GM23248 (cell line): ENCODE measurements at places on chromosomes 7 and 10.
A peak's percentile ranks its signal among the peaks of the same experiment; 100 is the strongest.

DNA sequence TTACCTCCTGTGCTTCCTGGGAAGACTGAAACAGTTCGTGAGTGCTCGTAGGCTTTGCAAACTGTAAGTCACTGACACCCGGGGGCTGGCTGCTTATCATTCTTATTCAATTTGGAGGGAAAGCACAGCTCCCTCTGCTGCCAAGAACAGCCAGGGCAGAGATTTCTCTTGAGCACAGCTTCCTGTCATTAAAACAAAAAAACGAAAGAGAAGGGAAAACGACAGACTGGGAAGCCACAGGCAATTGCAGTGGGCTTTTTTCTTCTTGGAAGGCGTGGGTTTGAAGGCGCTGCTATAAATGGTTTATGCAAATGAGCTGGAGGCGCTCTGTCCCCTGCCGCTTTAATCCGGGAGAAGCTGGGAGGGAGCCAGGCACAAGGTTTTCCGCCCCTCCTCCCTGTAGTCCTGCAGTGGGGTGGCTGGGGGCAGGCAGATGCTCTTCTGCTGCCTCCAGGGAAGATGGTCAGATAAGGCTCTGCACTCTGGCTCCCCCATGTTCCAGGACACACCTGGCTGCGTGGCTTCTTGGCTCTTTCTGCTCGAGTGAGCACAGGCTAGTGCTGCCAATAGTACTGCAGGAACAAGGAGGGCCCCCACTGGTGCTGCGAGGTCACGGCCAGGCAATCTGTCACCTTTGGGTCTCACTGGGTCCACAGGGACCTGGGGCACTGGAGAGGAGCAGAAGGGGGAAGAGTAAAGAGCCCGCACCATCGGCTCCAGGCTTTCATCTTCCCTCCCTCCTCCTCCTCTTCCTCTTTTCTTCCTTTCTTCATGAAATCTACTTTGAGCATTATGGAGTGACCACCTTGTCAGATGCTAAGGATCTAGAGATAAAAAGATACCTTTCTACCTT lies 49.5 kb downstream of the NEURL1 start:
- DNase-seq, result peak; percentile 59

DNA sequence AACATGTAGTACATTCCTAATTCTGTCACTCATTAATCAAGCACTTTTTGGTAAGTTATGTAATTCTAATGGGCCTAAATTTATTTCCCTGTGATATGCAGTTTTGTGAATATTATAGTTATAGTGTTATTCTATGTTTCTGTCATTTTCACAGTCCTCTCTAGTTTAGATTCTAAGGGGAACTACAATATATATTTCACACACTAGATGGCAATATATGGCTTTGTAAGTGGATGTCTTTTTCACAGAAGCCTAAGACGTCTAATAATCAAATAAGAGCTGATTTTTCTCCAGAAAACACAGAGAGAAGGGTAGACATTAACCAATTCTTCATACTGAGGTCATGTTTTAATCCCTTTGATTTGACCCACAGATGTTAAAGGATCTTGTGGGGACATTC lies 18.0 kb downstream of the RNLS start:
- peak; percentile 62 for DNase-seq

DNA sequence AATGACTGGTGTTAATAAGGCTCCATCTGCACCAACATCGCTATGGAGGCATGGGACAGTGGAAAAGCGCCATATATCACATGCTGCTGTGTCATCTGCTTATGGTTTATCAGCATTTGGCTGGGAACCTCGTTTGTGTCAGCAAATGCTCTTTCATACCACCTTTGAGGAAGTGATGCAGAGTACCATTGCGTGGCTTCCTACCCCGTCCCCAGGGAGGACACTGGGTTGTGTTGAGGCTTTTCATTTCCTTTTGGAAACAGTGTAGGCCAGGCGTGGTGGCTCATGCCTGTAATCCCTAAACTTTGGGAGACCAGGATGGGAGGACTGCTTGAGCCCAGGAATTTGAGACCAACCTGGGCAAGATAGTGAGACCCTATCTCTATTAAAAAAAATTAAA lies 6.8 kb downstream of the TACR2 start:
- DNase-seq, result peak; percentile 39

- no peak for DNase-seq
Observed at GRCh38 chr7:82382276-82382675, 61.3 kb downstream of the CACNA2D1 start.

- DNase-seq, result no peak
Observed at GRCh38 chr7:140667476-140667875, 5.3 kb upstream of the ADCK2 start.

- DNase-seq, result no peak
Observed at GRCh38 chr7:134910968-134911367, 75.3 kb upstream of the AGBL3 start.

DNA sequence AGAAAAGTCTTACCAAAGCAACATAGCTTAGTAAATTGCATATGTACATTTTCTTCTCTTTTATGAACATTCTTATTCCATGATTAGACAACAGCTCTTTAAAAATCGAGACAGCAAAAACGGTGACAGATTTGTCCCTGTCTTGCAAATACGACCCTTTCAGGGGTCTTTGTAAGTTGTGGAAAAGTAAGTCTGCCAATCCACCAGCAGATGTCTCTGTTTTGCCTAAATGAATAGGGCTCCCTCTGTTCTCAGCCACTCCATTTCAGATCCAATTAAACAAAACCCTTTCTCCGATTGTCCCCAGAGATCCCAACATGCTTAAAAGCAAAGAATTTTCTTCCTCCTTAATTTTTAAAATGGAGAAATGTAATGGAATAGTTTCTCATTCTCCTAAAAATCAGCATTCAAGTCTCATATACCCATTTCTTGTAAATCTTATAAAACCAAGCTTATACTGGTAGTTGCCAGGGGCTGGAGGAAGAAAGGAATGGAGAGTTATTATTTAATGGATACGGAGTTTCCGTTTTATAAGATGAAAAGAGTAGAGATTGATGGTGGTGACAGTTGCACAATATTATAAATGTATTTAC lies 61.0 kb upstream of the NFE2L3 start:
- DNase-seq, result peak; percentile 73

- DNase-seq, result no peak
Observed at GRCh38 chr7:80387634-80388193, 124.2 kb downstream of the GNAT3 start.

DNA sequence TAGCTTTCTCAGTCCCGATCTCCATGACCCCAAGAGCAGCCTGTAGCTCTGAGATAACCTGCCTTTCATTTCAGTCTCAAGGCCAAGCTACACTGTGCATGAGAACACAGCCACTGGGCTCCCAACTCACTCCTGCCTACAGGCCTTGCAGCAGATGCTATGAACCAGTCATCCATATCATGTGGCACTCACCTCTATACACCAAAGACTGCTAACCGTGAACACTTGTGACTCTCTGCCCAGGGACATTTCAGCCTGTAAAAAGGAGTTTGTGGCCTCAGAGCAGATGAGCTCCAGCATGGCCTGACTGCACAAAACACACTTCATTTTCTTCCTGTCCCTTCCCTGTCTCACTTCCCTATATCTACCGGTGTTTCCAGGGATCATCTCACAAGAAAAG lies 56.9 kb upstream of the NPY start:
- no peak for DNase-seq

GRCh38 chr7:17608114-17608833 lies 309.8 kb downstream of the AHR start:
- DNase-seq, result peak; percentile 66

GRCh38 chr7:25775999-25776743 lies 375.8 kb upstream of the NFE2L3 start:
- no peak for DNase-seq

DNA sequence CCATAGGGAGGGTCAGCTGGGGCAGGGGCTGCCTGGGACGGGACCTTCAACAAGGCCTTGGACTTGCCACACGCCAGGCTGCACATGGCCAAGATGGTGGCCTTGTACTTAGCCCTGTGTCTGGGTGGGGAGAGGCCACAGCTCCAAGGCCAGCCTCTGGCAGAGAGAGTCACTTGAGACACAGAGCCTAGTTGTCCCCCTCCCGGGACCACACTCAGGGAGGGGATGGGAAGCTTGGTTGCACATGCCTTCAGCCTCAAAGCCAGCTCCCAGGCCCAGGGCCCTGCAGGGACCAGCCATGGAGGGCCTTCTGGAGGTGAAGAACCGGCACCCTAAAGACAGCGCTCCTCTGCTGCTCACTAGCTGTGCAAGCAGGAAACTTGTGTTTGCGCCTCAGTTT lies 16.7 kb downstream of the MMRN2 start:
- DNase-seq, result no peak

DNA sequence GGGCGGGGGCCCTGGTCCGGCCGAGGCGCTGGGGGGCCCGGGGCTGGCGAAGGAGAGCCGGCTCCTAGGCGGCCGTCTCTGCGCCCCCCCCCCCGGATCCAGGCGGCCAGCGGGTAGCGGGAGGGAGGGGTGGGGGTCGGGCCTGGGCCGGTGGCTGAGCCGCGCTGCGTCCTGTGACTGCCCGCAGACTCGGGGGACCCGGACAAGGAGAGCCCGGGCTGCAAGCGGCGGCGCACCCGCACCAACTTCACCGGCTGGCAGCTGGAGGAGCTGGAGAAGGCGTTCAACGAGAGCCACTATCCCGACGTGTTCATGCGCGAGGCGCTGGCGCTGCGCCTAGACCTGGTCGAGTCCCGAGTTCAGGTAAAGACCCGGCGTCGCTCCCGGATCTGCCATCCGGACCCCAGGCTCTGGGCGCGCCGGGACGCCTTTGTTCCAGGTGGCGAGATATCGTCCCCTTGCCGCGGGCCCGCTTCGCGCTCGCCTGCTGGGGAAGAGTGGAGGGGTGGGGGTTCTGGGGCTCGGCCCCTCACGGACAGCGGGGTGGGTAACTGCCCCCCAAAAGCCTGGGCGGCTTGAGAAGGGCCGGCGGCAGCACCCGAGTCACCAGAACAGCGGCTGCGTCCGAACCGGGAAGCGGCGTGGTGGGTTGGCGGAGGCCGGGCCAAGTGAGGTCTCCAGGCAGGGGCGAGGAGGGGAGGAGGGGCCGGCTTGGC lies 819 bp downstream of the UNCX start:
- DNase-seq, result no peak

- no peak for DNase-seq
Observed at GRCh38 chr7:7694542-7694941, 23.9 kb downstream of the RPA3 start.

DNA sequence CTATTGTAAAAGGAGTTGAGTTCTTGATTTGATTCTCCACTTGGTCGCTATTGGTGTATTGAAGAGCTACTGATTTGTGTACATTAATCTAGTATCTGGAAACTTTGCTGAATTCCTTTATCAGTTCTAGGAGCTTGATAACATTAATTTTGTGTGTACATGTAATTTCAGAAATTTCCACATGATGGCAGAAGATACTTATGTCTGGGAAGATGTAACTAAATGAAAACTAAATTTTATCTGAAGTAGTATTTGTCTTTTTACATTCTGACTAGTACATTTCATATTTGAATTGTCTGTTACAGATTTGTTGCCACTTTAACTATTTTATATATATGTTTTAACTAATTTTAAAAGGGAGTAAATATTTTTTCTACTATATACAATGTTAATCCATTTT lies 27.6 kb downstream of the SDHAF3 start:
- peak; percentile 43 for DNase-seq

DNA sequence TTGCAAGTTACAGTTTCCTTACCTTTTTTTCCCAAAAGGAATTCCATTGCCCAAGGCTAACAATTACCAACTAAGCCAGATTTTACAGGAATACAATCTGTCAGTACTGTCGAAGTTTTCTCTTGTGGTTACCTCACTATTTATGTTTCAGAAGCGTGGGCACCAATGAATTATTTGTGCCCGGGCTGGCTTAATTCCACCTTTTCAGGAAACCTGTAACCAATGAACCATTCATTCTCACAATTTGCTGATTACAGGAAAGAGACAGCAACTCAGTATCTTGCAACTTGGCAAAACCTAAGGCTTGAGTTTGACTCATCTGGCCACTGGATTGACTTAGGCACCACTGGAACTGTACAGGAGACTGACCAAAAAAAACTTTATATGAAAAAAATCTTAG lies 485.6 kb downstream of the INHBA start:
- DNase-seq, result peak; percentile 1

- no peak for DNase-seq
Observed at GRCh38 chr10:21888959-21889358, 114.6 kb downstream of the DNAJC1 start.

- DNase-seq, result no peak
Observed at GRCh38 chr7:106870528-106870927, 5.4 kb downstream of the PIK3CG start.

DNA sequence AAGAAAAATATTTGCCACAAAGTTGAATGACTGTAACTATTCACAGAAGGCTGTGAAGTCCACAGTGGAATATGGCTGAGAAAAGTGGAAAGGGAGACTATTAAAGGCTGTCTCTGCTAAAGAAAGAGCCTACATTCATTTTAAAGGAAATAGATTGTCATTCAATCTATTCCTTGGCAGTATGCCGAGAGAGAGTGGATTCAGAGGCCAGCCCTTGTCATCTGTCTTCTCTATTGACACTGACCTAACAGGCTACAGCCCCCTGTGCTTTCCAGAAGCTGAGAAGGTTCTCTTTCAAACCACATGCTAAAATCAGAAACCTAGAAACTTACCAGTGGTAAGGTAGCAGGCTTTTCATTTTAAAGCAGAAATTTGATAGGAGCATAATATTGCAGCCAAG lies 12.1 kb downstream of the ODAD2 start:
- no peak for DNase-seq

GRCh38 chr10:82089327-82089726 lies 214.3 kb downstream of the NRG3 start:
- no peak for DNase-seq

GRCh38 chr10:100934084-100934659 lies 21.4 kb downstream of the SLF2 start:
- DNase-seq, result peak; percentile 34

DNA sequence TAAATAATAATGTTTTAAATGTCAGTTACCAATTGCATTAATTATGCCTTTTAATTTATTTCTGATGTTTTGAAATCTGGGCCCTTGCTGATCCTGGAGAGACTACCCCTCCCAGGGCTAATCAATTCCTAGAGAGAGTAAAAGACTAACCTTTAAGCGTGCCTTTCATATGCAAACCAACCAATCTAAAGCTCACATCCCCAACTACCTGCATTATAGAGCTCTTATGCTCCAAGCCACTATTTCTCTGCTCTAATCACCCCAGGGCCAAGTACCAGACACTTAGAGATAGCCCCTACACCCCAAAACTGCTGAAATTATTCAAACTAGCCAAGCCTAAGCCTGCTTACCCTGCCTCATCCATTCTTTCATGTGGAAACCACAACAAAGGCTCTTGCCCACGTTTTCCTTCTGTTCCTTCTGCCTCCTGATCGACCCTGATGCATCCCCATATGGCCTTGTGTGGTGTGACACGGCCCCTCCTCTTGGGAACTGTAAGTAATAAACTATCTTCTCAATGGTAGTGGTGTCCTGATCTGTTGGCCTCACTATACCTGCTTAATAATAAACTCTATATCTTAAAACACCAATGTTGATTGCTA lies 97.7 kb downstream of the HIBADH start:
- DNase-seq, result no peak

DNA sequence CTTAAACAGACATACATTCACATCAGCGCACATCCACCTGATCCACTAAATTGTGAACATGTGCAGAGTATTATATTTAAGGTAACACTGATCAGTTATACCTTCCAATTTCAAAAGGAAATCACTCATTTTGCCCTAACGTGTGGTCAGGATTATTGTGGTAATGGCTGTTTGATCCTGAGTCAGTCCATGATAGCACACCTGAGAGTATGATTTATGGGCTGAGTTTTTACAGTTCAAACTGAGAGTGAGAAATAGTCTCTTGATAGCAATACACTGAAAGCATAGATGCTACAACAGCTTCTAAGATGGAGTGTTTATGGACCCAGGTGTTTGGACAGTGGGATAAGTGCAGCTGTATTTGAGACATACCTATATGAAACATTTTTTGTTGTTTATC lies 96.7 kb downstream of the KIF20B start:
- no peak for DNase-seq

GRCh38 chr10:106618646-106619045 lies 545.9 kb downstream of the SORCS1 start:
- DNase-seq, result no peak
